Stimulated activated CD8-positive, alpha-beta memory T cell treated with anti-CD3 and anti-CD28 coated beads, Interleukin-4, amount 100 ng/mL, for 24 hours (primary cell): ENCODE measurements at places on chromosomes 11 and 22.
A peak's percentile ranks its signal among the peaks of the same experiment; 100 is the strongest.

- DNase-seq = no peak
Measured at GRCh38 chr11:45027312-45027711, 76.6 kb upstream of the TP53I11 start.

- DNase-seq = no peak
Measured at GRCh38 chr11:60360621-60361020, 17.7 kb upstream of the MS4A7 start.

DNA sequence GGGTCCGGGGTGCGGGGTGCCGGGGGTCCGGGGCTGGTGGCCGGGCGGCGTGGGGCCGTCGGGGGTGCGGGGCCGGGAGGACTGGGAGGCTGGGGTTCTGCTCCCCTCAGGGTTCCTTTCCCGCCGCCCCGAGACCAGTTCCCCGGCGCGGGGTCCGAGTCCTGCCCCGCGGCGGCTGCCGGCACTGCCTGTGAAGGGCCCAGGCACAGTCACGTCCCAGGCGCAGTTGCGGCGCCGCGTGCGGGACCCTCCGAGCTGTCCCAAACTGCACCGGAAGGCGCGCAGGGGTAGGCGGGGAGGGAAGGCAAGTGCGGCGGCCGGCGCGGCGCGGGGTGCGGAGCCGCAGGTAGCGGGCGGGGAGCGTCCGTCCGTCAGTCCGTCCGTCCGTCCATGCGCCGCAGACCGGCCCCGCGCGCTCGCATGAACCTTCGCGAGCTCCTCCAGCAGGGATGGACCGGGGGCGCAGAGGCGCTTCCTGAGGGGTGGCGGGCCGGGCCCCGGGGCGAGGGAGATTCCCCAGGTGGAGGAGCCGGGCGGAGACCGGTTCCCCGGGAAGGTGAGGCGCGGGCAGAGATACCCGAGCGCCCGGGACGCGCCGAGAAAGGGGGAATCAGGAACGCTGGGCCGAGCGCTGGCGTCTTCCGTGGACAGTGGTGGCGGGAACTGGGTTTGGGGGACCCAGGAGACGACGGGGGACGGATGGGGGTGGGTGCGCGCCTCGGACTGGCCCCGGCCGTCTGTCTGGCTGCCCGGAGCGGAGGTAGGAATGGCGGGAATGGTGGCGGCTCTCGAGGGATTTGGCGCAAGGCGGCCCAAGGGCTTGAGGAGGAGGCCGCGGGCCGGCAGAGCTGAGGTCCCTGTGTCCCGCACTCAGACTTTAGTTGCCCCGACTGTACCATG, 3.1 kb upstream of the ADORA2A start:
- no peak for DNase-seq

- no peak for DNase-seq
Measured at GRCh38 chr11:65648997-65649493, 11.1 kb downstream of the SIPA1 start.

GRCh38 chr22:23240639-23241389, 60.5 kb downstream of the BCR start:
- DNase-seq = no peak

GRCh38 chr11:11570823-11571222, 51.0 kb downstream of the GALNT18 start:
- DNase-seq = no peak

GRCh38 chr11:118215765-118216164, 9.0 kb downstream of the JAML start:
- DNase-seq = no peak

DNA sequence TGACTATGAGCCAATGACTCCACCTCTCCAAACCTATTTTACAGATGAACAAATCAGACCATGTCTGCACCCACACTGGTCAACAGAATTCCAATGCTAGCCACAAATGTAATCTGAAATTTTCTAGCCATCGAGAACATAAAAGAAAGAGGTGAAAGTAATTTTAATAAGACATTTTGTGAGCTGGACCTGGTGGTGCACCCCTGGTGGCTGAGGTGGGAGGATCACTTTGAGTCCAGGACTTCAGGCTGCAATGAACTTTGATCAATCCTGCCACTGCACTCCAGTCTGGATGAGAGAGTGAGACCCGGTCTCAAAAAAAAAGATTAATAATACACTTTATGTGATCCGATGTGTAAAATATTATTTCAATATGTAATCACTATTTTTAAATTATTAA, 9.4 kb upstream of the RNF185 start:
- no peak for DNase-seq

DNA sequence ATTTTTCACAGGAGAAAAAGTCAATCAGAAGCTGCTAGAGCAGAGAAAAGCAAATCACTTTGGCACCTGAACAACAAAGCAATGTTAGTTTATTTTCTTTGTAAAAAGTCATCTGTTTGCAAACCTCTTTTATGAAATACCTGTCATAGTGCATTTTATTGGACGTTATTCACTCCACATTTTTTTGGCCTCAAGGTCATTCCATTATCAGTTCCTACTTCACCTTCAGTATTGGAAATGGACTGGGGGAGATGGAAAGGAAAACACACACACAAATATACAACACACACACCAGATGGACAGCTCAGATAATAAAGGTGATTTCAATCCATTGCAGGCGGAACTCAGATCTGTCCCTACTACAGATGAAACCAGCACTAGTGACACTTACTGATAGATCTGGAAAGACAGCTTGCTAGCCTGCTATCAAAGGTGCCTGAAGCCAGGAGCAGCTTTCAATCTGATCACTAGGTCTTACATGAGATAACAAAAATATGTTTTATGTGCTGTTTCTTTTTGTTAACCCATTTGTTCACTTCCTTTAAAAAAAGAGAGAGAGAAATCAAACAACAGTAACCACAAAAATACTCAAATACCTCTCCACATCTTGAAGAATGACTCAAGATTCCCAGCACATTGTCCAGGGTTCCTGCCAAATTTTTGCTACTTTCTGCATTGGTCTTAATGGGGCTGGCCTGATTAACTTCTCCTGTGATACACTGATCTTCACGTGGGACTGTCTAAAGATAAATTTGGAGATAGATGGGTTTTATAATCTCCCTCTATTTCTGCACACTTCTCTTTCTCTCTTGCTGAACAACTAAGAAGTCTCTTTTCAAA, 844.3 kb upstream of the TENM4 start:
- DNase-seq = no peak

- no peak for DNase-seq
Measured at GRCh38 chr11:96162816-96163499, 180.0 kb downstream of the MAML2 start.

DNA sequence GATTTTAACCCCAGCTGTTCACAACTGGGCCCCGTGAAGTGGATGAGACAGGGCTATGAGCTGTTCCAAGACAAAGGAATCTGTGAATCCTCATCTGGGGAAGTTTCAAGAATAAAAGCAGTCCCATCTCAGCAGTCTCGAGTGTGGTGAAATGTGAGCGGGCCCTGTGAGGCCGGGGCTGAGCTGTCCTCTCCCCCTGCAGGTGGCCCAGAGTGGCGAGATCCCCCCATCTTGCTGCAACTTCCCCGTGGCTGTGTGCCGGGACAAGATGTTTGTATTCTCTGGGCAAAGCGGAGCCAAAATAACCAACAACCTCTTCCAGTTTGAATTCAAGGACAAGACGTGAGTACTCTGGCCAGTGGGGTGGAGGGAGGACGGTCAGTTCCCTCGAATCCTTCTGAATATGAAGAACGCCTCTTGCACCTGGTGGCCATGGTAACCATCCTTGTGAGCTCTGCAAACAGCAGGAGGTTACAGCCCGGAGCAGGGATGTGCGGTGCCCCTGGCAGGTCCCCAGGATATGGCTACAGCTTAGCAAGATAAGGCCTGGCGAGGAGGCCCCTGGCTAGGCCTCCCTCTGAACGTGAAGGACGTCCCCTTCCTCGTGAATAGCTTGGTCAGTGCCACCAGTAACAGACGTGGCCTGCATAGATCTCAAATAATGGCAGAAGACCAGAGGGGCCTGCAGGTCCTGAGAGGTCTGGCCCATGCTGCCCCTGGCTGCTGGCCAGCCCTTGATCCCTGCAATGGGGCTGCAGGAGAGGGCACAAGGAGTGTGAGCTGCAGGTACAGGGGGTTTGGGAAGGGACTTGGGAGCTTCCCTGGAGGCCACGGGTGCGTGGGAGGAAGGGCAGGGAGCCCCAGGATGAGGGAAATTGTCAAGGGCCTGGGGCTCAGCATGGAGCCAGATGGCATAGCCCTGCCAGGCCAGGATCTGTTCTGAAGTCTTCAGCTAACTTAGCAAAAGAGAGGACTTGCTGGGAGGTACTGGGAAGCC, 8.4 kb downstream of the LZTR1 start:
- no peak for DNase-seq

DNA sequence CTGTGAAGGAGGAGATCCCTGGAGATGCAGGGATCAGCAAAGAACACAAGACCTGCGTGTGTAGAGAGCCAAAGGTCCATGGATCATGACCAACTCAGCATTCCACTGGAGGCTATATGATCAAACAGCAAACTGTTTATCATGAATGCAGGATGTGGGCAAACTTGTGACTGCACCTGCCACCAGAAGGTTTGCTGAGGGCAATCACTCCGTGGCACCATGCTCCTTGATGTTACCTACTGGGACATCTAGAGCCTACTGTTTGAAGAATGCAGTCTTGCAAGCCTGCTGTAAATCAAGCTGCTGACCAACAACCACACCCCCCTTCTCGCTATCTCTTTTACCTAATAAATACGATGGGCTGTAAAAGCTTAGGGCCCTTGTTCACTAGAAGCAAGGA, 9.7 kb downstream of the SCGB1D2 start:
- no peak for DNase-seq

GRCh38 chr11:723120-723883, 17.3 kb downstream of the EPS8L2 start:
- DNase-seq = no peak

GRCh38 chr11:62546244-62546928, at the start of gene AHNAK:
TSS of gene AHNAK (minus strand) at chr11:62546806. CDS start at chr11:62536098, 10,708 bp downstream.
- DNase-seq = peak; percentile 60

- DNase-seq = no peak
Measured at GRCh38 chr11:75147191-75147874, 3.6 kb upstream of the SLCO2B1 start.

DNA sequence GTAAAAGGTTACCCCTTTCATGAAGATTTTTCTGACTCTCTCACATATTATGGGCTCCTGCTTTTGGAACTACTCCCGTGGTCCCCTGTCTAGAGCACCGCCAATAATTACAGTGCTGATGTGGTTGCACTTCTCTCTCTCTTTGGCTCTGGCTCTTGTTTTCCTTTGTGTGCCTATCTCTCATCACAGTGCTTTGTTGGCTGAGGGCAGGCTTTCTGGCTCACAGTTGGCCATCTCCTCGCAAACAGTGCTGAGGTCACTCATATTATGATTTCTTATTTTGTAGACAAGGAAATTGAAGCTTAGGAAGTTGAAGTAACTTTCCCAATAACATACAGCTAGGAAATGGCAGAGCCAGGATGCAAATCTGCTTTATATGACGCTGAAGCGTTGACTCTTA, 192.5 kb downstream of the DDX10 start:
- DNase-seq = no peak

DNA sequence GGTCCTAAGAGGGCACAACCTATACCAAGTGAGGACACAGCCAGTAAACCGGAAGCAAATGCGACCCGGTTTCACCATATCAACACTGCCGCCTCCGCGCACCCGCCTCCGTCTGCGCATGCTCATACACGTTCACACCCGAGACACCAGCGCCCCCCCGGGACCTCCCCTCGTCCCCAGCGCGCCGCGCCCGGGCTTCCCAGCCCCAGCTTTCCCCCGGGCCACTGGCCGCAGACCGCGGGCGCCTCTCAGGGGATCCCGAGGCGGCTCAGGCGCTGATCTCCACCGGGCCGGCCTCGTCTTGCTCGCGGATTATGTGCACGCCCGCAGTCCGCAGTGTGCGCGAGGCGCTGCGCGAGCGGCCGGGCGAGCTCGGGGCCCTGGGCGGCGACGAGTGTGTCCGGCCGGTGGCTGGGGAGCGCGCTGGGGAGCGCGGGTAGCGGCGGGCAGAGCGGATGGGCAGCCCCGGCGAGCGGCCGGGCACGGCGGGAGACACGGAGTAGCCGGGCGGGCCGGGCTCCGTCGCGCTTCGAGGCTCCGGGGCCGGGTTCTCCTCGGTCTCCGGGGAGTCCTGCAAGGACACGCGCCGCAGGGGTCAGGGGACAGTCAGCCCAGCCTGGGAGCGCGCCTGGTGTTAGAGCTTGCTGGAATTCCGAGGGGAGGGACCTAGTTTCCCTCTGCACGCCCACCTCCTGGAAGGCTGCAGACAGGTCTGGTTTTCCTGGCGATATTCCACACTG, 2.0 kb downstream of the HEPN1 start:
- peak; percentile 73 for DNase-seq

GRCh38 chr22:48961705-48962104, 866.0 kb downstream of the BRD1 start:
- DNase-seq = no peak
